Stimulated activated CD4-positive, alpha-beta T cell treated with anti-CD3 and anti-CD28 coated beads, Interleukin-1b, Interleukin-23, amount 100 ng/mL, for 24 hours (primary cell): ENCODE measurements at places on chromosomes 11 and 22.

- DNase-seq, result no peak
Measured at GRCh38 chr11:118009864-118010737, 23.9 kb downstream of the IL10RA start.

DNA sequence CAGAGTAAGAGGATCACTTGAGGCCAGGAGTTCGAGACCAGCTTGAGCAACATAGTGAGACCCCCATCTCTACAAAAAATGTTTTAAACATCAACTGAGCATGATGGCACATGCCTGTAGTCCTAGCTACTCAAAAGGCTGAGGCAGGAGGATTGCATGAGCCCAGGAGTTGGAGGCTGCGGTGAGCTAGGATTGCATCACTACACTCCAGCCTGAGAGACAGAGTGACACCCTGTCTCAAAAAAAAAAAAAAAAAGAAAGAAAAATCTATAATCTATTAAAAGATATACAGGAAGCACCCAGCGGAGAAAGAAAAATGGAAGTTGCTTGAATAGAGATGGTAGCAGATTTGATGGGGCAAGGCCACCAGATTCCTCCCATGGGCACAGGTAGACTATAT lies 61.8 kb downstream of the FAM83F start:
- DNase-seq, result no peak

- no peak for DNase-seq
Measured at GRCh38 chr22:32839831-32840584, 38.5 kb downstream of the TIMP3 start.

GRCh38 chr22:25281675-25282345 lies 62.4 kb downstream of the CRYBB2 start:
- DNase-seq, result no peak

DNA sequence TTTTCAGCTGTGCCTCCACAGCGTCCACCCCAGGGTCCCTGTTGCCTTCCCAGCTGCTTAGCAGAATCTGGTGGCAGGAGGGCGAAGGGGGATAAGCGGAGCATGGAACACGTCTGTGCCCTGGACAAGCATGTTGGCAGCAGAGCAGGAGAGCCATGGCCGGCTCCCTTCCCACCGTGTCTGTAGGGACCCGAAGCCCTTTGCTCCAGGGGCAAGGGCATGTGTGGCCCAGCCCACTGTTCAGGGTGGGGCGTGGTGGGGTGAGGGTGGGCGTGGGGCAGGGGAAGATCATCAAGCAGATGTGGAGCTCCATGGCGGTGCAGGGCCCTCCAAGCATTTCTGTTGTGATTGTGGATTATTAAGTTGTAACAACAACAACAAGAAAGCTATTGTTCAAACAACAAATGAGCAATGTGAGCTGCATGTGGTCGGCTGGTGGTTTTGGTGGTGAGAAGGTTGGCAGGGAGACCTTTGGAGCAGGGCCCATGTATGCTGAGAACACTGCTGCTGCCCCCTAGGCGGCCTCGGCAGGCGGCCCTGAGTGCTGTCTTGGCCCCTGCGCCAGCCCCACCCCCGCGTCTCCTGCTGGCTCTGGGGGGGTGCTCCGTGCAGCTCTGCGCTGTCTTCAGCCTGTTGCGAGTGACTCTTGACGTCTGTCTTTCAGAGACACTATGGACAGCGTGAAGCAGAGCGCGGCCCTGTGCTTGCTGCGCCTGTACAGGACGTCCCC lies 50.9 kb downstream of the AP2A2 start:
- DNase-seq, result no peak

- DNase-seq, result no peak
Measured at GRCh38 chr11:123586568-123586967, 67.9 kb downstream of the SCN3B start.

DNA sequence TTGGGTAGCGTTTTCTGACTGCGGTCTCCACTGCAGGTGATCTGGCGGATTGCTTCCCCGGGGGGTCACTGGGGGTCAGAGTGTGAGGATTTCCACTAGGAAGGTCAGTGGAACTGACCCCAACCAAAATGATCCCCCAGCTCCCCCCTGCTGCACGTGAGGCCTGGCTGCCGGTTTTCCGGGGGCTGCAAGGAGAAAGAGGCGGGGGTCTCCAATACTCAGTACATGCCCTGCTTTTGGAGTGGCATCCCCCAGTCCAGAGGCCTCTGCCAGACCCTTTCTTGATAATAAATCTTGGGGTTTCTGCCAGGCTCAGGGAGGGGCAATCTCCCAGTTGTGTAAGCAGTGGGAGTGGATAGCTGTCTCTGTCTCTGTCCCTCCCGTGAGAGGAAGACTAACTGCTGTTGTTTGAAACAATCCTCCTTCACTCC lies 71.5 kb upstream of the RTL6 start:
- DNase-seq, result no peak

DNA sequence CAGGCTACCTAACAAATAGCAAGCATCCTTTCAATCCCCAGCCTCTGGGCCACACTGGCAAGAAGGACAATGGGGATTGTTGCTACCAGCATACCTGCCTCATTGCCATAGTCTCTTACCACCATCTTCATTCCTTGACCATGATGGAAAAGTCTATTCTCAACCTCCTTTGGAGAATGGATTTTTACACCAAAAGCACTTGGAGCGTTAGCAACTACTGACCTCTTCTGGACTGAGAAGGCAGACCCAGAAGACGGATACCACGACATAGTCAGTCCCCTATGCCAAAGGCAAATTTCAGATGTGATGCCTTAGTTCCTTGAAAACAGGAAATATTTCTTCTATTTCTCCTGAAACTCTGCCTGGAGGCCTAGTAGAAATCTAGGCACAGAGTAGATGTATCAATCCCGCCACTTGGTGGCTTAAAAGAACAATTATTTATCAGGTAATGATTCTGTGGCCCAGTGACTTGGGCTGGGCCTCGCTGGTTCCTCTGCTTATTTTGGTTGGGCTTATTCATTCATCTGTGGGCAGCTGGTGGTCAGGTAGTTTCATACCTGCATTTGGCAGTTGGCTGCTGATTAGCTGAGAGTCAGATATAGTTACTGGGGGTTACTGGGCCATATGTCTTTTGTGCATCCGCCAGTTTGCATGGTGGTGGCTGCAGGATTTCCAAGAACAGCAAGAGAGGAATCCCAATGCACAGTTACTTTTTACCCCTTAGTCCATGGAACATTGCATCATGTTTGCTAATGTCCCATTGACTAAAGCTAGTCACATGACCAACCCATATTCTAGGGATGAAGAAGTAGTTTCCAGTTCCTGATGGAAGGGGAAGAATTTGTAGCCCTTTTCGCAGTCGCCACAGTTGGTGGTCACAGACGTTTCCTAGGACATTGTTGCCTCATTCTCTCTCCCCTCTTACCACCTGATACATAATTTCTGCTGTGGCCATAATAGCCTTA lies 75.2 kb downstream of the DHCR7 start:
- DNase-seq, result no peak

DNA sequence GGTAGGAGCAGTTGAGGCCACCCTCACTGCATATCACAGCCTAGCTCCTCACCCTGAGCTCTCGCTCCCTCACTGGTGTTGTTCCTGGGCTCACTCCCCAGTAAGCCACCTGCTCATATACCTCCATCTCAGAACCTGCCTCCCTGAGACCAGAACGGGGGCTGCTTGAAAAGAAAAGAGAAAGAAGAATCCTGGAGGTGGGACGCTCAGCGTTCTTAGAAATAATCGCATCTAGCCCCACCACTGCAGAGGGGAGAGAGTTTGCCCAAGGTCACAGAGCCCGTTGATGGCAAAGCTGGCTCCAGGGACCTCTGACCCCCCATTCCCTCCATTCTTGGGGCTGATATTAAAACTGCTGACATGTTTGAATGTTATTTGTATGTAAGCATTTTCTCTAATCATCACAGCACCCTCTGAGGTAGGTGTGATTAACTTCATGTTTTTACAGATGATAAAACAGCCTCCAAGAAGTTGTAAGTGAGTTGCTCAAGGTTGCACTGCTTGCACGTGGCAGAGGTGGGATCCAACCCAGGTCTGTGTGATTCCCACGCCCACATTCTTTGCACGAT lies 132.6 kb upstream of the TEAD1 start:
- DNase-seq, result no peak

DNA sequence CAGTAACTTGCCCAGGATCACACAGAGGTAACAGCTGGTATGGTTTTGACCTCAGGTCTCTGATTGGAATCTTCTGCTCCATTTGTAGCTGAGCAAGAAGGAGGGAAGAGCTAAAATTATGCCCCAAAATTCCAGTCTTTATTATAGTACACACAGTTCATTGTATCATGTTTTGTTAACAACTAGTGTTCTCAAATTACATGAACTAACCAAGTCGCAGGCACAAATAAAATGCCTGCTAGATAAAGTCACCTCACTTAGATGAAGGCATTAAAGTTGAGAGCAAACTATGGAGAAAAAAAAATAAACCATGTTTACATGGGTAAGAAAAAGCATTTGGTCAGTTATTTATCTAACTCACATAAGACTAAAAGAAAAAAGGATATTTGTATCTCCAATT lies 58.8 kb downstream of the PDGFD start:
- DNase-seq, result no peak

DNA sequence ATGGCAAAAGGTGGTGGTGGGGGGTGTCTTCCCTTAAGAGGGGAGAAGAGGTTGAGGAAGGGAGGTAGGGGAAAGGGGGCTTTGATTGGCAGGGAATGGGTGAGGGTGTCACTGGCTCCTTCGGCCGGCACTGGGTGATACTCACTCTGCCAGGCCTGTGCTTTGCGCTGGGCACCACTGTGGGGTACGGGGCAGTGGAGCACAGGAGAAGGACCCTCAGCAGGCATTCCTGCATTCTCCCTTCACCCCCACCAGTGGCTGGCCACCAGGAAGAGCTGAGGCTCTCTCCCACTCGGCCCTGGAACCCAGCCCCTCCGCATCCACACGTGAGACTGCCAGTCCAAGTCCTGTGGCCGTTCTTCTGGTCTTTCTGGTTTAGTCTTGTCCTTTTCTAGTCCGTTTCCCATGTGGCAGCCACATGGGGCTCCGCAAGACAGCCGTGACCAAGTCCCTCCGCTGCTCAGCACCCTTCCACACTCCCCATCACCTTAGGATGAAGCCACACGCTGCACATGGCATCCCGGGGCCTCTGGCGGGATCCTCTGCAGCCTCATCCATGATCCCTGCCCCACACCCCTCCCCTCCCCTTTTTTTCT lies 8.0 kb downstream of the CAPN5 start:
- DNase-seq, result no peak

DNA sequence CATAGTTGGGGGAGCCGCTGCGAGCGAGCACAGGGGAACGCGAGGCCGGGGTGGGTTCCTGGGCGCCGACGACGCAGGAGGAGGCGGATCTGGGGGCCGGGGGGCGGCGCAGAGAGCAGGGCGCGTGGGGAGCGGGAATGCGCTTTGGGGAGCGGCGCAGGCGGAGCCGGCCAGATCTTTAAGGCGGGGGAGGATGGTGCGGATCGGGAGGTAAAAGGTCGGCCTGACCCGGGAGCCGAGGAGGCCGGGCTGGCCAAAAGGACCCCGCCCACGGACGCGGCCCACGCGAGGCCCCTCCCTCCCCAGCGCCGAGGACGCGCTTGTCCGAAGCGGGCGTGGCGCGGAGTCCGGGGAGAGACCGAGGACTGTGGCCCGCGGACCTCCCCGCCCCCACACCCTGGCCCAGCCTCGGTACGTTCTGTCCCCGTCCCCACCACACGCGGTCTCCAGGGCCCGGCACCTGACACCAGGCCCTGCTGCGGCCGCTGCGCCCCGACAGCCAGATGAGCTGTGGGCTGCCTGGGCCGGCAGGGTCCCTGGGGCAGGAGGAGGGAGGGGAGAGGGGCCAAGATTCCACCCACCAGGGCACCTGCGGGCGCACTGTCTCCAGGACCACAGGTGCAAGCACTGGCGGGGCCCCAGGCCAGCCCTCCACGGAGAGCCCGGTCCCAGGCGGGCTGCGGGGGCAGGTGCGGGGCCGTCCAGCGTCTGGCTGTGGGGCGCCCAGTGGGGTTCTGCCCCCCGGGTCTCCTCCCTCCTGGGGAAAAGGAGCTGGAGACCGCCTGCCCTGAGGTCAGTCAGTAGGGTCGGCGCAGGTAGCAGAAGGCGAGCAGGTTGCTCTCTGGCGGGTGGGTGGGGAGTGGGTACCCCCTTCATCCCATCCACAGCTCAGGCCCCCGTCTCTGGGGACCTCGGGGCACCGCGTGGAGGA lies 10.9 kb downstream of the PIM3 start:
- DNase-seq, result peak; percentile 72

- no peak for DNase-seq
Measured at GRCh38 chr11:68200639-68201038, 12.5 kb downstream of the KMT5B start.
